ENCODE measurements at places on chromosomes 6 and 20.

DNA sequence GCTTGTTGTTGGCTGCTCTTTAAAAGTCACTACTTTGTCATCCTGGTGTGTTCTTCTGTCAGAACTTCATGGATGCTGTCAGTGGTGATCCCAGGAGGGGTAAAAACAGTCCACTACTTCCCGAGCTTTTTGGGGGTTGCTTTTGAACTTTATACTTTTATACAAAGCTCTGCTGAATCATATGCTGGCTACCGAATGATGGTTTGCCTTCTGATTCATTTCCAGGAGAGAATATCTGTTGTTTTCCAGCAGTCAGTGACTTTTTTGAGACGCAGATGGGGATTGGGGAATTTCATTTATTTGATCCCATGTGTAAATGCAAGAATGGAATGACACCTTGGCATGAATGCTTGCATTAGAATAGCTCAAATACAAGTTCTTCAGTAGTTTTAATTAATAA lies 32.7 kb upstream of the COL10A1 start:
- DNase-seq = no peak

DNA sequence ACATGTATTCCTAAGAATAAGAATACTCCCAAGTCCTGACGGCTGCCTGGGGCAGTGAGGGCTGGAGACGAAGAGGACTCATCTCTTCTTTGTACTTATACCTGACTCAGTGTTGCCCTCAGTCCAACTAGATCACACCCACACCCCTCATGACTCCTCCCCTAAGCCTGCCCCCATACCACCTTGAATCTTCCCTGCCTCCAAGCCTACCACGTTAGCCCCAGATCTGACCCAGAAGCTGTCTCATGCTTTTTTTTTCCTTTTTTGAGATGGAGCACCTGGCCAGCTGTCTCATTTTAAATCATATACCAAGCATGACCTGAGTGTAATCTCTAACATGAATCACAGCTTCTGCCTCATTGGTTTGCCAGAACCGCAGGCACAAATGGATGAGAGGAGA lies 45.2 kb downstream of the MUC22 start:
- no peak for DNase-seq

DNA sequence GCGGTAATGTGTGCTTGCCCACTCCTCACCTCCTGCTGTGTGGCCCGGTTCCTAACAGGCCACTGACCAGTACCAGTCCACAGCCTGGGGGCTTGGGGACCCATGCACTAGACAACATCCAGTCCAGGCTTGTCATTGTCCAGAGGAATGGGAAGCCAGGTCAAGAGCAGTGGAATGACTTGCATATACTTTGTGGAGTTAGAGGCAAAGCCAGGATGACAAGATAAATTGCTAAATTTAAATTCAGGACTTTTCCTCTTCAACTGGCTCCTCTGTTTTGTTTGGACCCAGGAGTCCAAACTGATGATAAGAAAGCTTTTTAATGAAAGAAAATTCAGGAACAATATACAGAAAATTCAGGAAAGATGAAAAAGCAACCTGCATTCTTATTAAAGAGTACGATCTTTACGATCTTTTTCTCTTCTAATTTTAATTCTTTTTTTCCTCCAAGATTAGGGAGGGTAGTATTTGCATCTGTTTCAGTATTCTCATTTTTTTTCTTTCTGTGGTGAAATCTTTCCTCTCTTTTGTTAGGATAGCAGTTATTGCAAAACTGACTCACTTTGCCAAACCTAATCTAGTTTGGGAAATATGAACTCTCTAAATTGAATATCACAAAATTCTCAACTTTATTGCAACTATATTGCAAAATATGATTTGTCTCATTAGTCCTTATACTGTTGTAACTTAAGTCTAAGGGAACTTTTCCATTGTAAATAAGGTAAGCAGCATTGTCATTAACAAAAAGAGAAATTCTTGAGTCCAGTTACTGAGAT lies 48.2 kb downstream of the DCBLD1 start:
- no peak for DNase-seq

DNA sequence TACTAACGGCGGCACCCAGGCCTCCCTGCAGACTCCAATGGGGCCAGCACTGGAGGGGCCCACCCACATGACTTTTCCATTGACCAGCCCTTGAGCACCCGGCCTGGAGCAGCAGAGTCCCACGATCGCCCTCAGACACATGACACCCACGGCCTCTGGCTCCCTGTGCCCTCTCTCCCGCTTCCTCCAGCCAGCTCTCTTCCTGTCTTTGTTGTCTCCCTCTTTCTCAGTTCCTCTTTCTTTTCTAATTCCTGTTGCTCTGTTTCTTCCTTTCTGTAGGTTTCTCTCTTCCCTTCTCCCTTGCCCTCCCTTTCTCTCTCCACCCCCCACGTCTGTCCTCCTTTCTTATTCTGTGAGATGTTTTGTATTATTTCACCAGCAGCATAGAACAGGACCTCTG lies 26.1 kb upstream of the FANCE start:
- no peak for DNase-seq

DNA sequence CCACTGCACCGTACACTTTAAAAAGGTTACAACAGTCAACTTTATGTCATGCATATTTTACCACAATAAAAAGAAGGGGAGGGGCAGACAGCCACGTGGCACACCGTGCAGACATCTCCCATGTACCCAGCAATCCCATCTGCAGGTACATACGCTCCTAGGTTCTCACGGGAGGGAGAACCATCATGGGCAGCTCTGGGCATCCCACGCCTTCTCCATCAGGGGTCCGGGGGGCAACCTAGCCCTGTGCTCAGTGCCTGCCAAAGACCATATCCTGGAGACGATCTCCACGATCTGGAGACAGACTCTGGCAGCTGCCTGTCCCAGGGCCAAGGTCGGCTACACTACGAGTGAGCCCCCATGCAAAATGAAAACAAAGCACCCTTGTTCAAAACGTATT lies 2.5 kb upstream of the BNIP5 start:
- DNase-seq = no peak

- no peak for DNase-seq
Measured at GRCh38 chr6:161634916-161635315, 361.1 kb upstream of the AGPAT4 start.

DNA sequence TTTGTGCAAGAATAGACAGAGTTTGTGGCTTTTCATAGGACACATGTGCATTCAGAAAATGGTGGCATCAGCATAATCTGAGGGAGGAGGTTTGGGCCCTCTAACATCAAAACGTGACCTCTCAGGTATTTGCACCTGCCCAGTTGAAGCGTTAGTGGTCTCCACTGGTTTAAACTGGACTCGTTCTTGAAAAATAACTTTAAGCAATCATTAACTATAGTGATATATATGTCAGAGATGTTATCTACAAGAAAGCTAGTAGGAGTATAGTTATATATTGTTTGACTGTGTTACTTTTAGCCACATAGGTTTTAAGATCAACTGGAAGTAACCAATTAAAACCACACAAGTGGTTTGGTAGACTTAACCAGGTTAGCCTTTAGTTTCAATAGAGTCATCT lies 607.4 kb downstream of the MAFB start:
- DNase-seq = no peak

DNA sequence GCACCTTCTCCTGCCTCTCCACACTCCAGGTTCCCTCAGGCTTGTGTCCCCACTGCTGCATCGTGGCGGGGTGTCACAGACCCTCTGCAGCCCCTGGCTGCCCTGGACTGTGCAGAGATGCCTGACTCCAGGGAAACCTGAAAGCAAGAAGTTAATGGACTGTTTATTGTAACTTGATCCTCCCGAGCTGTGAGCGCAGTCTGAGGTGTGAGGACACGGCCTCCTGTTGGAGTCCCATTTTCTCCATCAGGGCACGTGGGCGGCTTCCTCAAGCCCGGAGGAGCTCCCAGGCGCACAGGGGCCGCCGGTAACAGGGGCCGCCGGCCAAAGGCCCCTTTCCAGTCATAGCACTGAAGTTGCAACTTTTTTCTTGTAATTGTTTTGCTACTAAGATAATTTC lies 16.9 kb downstream of the RBM38 start:
- no peak for DNase-seq

GRCh38 chr6:159654483-159655098 lies 38.5 kb downstream of the SOD2 start:
- DNase-seq = no peak

- DNase-seq = no peak
Measured at GRCh38 chr6:17577059-17577458, 23.0 kb upstream of the FAM8A1 start.

- DNase-seq = no peak
Measured at GRCh38 chr6:100186552-100186951, 192.5 kb upstream of the MCHR2 start.

- peak; percentile 49 for DNase-seq
Measured at GRCh38 chr6:32244946-32245398, 21.1 kb upstream of the NOTCH4 start.

GRCh38 chr20:62935204-62935967 lies 2.6 kb upstream of the GID8 start:
- DNase-seq = no peak

DNA sequence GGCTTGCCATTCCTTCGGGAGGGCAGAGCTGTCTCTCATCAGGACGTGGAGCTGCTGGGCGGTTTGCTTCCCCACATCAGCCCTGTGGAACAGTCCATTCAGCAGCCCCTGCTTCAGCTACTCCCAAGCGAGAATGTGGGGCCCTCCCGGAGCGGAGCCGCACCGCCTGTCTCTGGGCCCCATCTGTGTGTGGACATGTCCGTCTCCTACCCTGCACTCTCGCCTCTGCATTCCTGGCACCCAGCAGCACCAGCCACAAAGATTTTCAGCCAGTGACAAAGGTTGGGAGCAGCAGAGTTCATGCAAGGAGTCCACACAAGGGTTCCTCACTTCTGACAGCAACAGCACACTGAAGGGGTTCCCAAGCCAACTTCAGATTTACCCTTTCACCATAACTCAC lies 29.0 kb upstream of the SLC22A1 start:
- no peak for DNase-seq

DNA sequence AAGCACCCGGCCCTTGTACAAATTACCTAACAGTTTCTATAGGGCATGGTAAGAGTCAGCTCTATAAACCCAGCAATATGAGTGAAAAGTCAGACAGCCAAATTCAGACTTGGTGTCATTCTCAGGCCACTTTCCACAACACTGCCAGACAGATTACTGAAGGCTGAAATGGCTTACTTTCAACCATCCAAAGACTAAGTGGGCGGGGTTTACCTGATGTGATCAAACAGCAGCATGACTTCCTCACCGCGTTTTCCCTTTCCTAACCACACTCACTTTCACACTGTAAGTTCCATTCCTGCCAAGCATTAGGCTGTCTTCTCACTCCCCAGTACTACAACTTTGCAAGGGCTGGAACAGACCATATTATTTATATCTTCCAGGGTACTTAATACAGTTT lies 85.9 kb downstream of the SMLR1 start:
- no peak for DNase-seq

DNA sequence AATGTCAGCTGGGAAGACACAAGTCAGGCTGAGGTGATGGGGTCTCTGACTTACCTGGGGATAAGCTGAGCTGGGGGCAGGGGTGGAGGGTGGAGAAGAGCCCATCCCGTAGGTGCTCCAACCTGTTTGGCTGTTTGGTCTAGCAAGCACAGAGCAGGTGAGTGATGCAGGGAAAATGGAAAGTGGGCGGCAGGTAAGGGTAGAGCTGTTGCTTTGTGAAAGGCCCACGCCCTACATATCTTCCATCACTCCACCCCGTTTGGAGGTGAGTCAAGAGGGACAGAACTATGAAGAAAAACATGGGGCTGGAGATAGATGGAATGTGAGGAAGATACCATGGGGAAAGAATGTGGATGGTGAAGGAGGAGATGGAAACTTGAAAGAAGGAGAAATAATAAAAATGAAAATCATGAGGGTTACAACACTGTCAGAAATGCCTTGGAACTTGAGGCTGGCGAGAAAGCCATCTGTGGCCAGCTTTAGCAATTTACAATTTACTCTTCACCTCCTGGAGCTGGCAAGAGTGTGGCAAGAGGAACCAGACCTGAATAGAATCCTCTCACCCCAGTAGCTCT lies 1.3 kb downstream of the LY6G6C start:
- no peak for DNase-seq

GRCh38 chr6:85134172-85134571 lies 315.7 kb upstream of the NT5E start:
- no peak for DNase-seq

DNA sequence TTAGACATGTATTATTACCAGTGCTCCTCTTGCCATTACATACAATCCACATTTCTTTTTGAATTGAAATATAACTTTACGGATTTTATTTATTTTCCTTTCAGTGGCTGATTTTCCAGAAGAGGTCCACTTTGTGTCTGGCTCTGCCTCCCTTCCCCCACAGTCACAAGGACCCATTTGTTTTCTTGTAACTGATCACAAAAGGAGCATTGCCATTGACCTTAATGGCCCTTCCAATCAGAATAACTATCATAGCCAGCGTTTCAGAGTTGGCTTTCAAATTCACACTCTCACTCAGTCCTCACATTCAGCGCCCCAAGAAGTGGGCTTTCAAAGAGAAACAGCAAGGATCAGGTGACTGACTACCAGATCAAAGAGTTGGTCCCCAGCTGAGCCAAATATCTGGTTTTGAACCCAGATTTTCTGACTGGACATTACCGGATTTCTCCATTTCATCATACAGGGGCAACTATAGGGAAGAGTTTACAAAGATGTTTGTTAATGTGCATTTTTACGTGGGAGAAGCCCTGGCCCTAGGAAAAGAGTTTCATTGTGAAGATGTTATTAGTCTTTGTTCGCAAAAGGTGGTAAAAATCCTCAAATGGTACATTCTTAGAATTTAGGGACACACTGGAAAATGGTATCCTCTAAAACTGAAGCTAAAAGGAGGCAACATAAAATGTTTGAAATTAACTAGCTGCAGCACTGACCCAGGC lies 2.0 kb upstream of the SLC22A23 start:
- no peak for DNase-seq

DNA sequence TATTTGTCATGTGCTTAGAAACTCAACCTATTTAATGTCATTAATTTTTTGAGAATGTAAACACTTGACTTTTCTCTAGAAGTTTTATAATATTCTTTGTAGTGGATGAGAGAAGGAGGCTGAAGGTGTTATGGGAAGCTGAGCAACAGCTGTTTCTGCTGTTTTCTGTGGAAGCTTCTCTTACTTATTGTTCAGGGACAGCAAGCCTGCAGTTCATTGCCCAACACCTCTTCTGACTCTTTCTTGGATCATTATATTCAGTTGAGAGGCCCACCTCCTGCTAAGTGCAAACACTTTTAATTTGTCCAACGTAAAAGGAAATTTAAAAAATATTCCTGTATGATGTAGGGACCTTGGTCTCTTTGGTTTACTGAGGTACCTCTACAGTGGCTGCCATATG lies 12.0 kb upstream of the ADGRF4 start:
- DNase-seq = no peak

DNA sequence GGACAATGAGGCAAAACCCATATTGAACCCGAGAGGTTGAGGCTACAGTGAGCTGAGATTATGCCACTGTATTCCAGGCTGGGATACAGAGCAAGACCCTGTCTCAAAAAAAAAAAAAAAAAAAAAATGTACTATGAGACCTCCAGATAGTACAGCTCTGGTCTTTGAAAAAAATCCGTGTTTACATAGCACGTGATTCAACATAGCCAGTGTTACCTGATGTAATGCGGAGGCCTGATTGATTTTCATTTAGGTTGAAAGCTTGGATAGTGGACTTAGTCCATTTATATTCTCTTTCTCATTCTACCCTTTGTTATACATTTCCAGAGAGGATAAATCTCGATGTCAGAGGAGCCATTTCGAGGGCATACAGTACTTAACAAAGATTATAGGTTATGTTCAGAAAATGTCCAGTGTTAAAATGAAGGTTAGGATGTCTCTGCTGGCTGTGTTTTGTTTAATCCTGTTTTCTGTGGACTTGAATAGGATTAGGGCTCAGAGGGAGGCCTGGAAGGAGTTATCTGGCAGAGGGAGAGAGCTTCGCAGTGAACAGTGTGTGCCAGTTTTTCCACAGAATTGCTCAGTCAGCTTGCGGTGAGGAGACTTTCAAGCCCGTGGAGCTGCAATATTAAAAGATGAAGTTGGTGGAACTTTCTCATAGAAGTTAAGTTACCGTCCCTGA lies 33.9 kb upstream of the BCLAF1 start:
- no peak for DNase-seq

All from stimulated activated CD8-positive, alpha-beta memory T cell treated with anti-CD3 and anti-CD28 coated beads, Interleukin-2, amount 100 ng/mL, for 1 hour (primary cell).